ENCODE measurements at places on chromosomes 7 and 10.
A peak's percentile ranks its signal among the peaks of the same experiment; 100 is the strongest.

- DNase-seq: peak; percentile 25
Observed at GRCh38 chr7:158821171-158822031, 7.9 kb downstream of the ESYT2 start.

- DNase-seq: no peak
Observed at GRCh38 chr10:105241254-105241653, 600.2 kb downstream of the SORCS3 start.

DNA sequence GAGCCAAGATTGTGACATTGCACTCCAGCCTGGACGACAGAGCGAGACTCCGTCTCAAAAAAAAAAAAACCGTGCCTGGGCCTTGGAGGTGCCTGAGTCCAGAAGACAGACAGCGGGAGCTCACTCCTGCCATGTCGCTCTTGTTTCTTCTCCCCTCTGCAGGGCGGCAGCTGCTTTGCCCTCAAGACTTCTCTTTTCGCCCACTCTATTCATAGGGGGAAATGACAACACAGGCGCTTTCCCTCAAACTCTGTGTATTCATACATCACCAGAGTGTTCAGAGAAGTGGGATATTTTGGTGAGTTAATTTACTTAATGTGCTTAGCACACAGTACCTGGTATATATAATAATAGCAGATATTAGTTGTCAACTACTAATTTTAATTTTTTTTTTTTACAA is 44.5 kb downstream of the FOXK1 start:
- DNase-seq: no peak

DNA sequence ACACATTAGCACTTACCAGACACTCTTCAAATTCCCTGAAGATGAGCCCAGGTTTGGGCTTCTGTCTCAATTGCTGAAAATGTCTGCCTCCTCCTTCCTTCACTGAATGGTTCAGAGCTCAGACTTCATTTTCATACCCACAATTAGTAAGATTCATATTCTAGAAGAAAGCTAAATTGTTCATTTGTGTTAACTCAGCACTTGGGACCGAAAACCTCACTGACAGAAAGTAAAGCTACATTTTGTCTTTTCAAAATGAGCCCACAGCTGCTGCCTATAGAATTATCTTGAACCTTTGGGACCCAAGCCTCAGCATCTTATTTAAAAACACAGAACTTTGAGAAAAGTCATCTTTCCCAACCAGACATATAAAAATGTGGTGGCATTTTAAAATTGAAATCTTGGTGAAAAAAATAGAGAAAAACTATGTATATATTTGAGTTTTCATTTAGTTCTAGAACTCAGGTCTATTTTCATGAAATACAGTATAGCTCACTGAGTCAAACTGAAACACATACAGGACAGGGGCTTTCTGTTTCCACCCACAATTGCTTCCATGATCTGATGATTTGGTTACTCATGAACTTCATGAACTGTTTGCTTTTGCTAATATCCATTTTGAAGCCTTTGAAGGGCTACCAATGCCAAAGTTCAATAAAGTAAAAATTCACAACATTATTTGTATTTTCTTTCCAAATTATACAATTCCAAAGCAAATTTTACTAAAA is 119.1 kb upstream of the PFKP start:
- DNase-seq: no peak

DNA sequence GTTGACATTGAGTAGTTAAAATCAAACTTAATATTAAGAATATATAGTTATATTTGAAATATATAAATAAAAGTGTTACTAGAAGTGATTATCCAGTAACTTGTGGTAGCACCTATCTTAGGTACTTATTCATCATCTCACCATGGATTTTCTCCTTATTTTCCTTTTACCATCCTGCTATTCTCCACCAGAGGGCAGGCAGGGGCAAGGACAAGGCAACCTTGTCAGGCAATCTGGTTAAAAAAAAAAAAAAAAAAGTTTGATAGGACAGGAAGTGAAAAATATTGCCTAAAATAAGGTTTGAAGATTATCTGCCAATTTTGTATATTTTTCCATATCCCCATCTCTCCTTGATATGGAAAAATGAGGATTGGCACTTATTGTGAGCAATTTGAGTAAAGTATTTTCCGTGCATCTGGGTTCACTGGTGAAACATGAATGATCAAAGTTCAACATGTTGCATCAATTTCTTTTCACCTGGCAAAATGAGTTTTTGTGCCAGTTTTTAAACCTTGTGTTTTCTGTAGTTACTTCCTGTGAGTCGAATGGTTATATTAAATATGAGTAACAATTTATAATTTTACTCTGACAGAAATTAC is 256.7 kb downstream of the AGMO start:
- peak; percentile 20 for DNase-seq

GRCh38 chr10:88089498-88089897 is 226.1 kb downstream of the PTEN start:
- DNase-seq: no peak

- no peak for DNase-seq
Observed at GRCh38 chr10:3249307-3249889, 76.8 kb upstream of the PITRM1 start.

- DNase-seq: no peak
Observed at GRCh38 chr10:127012769-127013152, 107.5 kb downstream of the DOCK1 start.

GRCh38 chr7:27104341-27105058 is 2.0 kb upstream of the HOXA2 start:
- DNase-seq: no peak

- no peak for DNase-seq
Observed at GRCh38 chr10:29951441-29951931, 107.9 kb downstream of the JCAD start.

GRCh38 chr7:108109221-108109908 is 20.8 kb downstream of the LAMB4 start:
- peak; percentile 59 for DNase-seq

DNA sequence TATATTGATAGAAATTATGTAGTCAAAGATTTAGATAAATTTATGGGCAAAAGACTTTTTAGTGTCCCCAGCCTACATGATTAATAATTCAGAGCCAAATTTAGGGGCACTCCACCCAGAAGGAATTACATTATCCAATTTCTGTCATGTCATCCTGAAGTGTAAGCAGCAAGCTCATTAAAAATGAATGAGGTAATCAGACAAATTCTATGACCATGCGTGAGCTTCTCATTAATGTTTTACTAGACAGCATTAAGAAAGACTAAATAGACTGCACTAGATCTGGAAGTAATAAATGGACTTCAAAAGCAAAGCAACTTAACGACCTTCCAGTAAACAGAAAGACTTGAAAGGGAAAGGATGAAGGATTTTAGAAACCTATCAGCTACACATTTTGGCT is 22.7 kb upstream of the TRUB1 start:
- no peak for DNase-seq

GRCh38 chr7:117020591-117020973 is 67.3 kb downstream of the ST7 start:
- no peak for DNase-seq

DNA sequence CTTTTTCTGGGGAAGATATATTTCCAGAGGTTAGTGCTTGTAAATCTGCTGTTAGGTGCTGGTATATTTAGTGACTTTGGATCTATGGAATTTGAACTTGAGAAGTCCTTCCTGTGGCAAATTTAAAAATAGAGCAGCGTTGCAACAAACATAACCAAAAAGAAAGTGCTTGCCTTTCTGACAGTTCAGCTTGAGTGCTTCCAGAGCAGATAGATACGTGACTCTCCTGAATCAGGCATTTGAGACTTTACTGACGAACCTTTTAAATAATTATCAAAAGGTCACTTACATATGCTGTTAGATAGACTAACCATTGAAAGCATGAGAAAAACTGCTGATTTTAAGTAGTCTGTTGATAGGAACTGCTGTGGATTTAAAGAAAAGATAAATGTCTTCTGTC is 387.5 kb upstream of the LRRTM3 start:
- no peak for DNase-seq

DNA sequence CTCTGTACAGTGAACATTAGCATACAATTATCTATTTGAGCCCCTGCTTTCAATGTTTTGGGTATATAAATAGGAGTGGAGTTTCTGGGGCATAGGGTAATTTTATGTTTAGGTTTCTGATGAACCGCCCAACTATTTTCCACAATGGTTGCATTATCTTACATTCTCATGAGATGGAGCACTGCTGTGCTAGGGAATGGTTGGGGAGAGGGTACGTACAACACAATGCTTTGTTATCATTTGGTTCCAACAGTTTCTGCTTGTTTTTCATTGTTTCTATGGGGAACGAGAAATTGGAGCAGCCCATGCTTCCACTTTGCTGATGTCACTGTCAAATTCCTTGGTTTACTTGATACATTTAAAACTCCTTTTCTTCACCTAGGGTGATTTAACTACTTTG is 1115.3 kb downstream of the REEP3 start:
- no peak for DNase-seq

DNA sequence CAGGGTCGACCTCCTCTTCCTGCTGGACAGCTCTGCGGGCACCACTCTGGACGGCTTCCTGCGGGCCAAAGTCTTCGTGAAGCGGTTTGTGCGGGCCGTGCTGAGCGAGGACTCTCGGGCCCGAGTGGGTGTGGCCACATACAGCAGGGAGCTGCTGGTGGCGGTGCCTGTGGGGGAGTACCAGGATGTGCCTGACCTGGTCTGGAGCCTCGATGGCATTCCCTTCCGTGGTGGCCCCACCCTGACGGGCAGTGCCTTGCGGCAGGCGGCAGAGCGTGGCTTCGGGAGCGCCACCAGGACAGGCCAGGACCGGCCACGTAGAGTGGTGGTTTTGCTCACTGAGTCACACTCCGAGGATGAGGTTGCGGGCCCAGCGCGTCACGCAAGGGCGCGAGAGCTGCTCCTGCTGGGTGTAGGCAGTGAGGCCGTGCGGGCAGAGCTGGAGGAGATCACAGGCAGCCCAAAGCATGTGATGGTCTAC is 46.9 kb downstream of the VWA2 start:
- no peak for DNase-seq

- DNase-seq: no peak
Observed at GRCh38 chr7:54252256-54253035, 289.7 kb upstream of the VSTM2A start.

- DNase-seq: no peak
Observed at GRCh38 chr7:108278281-108278680, 148.1 kb upstream of the LAMB4 start.

DNA sequence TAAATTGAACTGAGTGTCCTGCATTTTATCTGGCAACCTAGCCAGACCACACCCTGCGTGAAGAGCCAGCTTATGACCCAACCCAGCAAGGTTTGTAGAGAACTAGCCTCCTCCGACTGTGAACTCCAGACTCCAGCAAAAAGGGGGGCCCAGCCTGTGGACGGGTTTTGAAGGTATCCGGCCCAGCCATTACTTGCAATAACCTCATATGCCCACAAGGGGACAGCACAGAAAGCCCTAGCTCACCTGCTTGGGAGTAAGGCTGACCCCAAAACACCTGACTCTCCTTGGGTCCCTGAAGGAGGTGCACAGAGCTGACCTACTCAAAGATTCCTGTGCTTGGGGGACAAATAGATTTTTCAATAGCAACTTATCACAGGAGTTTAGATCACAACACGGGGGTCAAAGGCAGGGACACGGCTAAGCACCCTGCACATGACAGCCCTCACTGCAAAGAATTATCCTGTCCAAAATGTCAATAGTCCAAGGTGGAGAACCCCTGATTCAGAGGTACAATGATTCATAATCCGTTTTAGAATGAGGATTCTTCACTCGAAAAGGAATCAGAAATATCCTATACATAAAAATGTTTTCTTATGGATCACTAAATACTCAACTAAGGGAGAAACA is 4.6 kb downstream of the TRPV6 start:
- peak; percentile 25 for DNase-seq

GRCh38 chr10:63348245-63348850 is 117.4 kb downstream of the JMJD1C start:
- DNase-seq: no peak

DNA sequence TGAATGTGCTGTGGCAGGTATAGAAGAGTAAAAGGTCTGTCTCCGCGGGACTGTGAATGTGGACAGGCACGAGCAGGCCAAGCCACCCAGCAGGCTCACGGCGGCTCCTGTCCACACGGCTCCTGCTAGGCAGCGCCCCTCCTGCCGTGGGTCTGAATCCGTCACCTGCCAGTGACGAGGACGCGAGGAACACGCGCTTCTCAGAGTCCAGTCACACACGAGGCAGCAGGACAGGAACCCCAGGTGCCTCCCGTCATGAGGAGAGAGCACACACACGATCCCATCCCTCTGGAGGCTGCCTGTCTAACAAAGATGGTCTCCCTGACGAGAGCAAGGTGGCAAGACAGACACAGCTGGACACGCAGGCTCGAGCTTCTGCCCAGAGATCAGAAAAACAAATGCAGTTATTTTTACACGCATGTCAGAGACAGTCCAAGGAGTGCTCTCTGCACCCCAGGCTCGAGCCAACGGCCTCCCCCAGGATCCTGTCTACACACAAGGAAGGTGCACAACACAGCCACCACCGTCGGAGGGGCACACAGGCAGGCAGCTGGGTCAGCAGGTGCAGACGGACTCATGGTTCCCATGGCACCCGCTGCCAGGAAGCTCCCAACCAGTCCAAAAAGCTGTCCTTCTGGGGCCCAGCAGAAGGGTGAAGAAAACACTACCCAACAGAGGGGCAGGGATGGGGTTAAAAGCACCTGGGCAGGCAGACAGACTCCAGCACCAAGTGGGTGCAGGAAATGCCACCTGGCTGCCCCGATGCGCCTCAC is 103.2 kb downstream of the MAD1L1 start:
- DNase-seq: no peak

DNA sequence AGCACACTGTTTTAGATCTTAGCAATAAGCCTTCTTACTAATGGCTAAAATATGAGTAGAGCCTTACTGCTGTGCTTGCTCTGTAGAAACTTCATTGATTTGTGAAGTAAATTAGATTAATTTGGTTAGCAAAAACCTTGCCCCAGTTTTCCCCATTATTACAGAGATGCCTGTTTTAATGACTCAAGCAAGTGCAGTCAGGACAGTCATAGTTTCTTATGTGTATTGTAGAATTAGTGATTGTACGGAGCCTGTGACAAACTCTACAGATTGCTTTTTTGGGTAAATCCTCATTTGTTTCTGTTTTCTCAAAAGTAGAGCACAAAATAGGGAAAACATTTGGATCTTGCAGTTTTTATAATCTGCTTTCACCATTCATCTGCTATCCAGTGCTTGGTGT is 7.0 kb downstream of the TAX1BP1 start:
- no peak for DNase-seq

Measured in Kasumi-1 (cell line).